Activated naive CD4-positive, alpha-beta T cell treated with anti-CD3 and anti-CD28 coated beads, Interleukin-2, amount 50 U/mL, for 16 hours (primary cell): ENCODE measurements at places on chromosomes 4 and X.

GRCh38 chr4:186840771-186841301, 117.2 kb upstream of the FAT1 start:
- no peak for DNase-seq

DNA sequence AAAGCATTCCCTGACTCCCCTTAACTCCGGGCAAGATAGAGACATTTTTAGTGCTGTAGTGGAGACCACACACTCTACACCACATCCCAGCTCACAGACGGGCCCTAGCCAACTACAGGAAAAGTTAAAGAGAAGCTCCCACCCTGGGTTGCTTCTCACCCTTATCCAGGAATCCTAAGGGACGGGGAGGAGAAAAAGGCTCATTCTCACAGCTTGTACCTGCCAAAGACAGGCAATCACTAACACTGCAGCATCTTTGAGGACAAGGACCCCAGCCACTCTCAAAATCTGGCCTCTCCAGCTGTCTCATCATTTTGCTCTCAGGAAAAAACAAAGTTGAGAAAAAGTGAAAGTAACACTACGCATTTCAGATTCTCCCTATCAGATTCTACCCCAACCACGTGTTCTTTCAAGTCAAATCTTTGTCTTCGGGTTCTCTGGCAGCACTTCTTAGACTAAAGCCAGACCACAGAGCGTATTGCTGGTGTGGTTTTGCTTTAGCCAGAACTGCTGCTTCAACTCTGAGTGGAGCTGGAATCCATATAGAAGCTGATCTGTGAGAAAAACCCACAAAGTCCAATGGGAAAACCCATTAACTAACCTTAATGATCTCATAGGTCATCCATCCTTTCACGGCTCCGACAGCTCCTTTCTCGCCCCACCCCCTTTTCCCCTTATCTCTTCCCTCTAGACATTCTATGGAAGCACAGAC, 605.9 kb upstream of the DIPK2B start:
- peak; percentile 25 for DNase-seq

- DNase-seq: no peak
These were observed 131.7 kb upstream of the VCX3A start for GRCh38 chrX:6666624-6667023.

DNA sequence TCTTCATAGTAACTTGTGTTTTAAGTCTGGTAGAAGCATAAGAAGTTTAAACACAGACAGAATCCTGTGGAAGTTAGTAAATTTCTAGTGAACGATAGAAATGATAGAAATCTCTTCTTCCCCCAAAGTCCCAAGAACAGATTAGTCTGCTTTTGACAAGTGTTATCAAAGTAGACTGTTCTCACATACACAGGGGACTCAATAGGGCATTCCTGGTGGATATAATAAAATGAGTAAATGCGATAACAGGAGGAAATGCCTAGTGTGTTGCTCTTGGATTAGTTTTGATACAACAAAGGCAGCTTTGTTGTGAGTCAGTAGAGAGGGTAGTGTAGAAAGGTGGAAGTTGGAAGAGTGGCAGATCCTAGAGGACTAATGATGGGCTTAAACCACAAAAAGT, 43.5 kb downstream of the CLCN3 start:
- DNase-seq: no peak

GRCh38 chr4:1776521-1777161, 16.5 kb upstream of the FGFR3 start:
- no peak for DNase-seq

DNA sequence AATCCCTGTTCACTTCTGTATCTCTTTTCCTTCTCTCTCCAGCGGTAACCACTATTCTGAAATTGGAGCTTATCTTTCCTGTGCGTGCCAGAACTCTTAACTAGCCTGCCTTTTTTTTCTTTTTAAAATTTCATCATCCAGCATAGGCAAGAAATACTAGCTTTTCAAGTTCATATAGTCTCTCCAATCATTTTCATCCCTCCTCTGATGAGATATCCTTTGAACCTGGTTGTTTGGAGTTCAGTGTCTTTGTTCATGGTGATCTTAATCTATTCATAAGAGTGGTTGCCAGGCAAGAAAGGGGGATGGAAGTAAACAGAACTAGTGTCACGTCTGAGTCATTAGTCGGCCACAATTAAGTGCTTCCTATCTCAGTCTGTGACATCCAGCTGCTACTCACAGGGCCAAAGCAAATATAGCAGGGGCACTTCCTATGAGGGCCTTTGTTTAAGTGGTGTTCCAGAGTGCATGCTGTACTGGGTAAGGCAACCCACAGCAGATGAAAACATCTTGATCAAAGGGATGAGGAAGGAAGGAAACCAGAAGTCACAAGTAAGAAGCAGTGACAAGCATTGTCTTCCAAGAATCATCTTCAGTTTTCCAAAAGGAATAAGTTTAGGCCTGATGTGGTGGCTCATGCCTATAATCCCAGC, 56.4 kb upstream of the XIAP start:
- no peak for DNase-seq

DNA sequence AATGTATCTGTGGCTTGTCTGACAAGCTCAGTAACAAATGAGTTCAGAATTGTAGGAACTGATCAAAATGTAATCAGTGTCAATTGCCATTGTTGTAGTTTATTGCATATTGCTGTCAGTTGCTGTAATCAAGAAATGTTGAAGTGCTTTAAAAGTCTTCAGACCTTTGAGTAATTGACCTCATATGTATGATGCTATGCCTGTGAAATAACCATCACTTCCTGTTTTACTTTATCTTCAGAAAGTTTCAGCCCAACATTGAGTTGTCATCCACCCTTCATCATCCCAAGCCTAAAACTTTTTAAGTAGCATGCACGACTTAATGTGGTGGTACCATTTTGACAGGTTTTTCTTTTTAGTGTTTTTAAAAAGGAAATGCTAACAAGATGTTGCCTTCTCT, 212.4 kb downstream of the ARHGAP10 start:
- no peak for DNase-seq

DNA sequence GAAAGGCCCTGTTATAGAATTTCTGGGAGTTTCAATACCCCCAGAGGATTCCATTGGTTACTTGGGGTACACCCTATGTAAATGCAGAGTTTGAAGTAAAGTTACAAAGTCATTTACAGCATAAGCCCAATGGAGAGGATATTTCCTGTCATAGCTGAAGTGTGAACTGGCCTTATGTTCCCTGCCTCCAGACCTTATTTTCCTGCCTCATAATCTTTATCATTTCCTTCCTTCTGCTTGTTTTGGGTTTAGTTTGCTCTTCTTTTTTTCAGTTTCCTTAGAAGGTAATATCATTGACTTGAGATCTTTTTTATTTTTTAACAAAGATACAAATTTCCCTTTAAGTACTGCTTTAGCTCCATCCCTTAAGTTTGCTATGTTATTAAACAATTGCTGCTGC, 85.4 kb downstream of the PPEF1 start:
- no peak for DNase-seq

DNA sequence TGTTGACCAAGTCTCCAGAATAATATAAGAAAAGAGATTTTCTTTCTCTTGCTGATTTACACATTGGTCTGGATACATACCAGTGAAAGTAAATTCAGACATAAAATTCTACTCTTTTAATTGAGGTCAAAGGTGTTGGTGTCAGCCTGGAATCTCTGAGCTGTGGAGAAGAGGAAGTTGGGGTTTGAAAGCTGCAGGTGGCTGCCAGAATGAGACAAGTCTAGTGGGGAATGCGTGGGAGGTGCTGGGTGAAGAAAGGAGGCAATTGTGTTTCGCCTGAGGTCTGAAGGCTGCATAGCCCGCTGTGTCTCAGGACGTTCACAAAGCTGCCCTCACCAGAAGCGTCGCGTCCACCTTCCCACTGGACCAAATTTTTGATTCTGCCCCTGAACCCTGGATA, 31.2 kb downstream of the PHEX start:
- DNase-seq: peak; percentile 31

- no peak for DNase-seq
These were observed 4.1 kb downstream of the POF1B start for GRCh38 chrX:85375333-85375738.

- no peak for DNase-seq
These were observed 917.7 kb upstream of the INTU start for GRCh38 chr4:126715067-126715466.

DNA sequence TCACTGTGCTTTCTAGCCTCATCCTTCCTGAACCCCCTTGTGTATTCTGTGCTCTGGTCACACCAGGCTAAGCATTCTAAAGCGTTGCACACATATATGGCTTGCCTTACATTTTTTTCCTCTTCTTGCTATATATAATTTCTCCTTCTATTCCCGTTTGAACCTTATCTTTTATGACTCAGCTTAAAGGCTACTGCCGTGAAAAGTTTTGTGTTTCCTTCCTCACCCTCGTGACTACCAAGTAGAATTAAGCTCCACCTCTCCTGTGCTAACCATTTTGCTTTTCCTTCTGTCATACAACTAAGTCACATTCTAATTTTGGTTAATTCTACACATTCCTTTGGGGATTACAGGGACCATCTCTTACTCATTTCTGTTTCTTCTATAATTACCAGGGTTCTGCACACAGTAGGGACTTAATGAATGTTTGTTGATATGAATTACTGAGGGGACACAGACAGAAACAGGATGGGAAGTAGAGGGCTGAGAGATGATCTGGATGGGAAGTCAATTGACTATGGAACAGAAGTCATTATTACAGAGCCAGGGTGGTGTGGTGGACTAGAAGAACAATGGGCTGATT, 67.1 kb downstream of the DOCK11 start:
- no peak for DNase-seq

- DNase-seq: no peak
These were observed 15.4 kb downstream of the IGFBP7 start for GRCh38 chr4:57094832-57095223.

GRCh38 chrX:155819966-155820491, 61.1 kb upstream of the VAMP7 start:
- DNase-seq: peak; percentile 38

GRCh38 chr4:184899261-184900134, 73.7 kb upstream of the ACSL1 start:
- no peak for DNase-seq

DNA sequence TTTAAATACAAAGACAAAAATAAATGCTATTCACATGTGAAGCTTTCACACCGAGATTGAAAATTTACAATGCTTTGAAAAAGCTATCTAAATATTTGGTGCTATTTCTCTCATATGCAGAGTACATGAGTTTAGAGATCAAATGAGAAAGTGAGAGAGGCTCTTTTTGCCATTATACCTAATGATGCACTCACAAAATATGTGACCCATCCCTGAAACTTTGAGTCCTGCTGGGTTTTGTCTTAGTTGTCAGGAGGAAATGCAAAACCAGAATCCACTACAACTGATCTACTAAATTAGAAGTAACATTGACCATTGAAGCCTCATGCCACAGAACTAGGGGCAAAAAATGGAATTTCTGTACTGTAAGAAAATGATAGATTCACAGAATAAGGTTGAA, 251.7 kb downstream of the MAPK10 start:
- no peak for DNase-seq

GRCh38 chr4:101355246-101355645, 7.9 kb upstream of the PPP3CA start:
- DNase-seq: no peak

DNA sequence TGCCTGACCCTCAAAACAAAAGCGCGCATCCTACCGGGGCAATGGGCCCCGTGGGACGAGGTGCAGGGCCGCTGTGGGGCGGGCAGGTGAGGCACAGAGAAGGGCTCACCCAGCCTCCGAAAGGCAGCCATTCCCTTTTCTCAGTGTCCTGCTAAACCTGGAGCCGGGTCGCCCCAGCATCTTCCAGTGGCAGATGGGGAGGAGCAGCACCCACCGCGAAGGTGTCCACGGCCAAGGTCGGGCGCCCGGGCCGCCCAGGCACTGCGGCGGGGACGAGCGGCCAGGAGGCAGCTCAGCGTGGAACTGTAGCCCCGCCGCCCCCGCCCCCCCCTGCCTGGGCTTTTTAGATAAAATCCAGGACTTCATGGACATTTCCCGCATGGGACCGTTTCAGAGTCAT, 19.2 kb upstream of the TLR1 start:
- no peak for DNase-seq
